Thoracic aorta (tissue), 2 donors: ENCODE measurements at places on chromosomes 1 and 21. TPM values are rescaled to one million over a fixed set of nuclear protein-coding genes. Genes with fewer than 3 reads are reported as not detected.

DNA sequence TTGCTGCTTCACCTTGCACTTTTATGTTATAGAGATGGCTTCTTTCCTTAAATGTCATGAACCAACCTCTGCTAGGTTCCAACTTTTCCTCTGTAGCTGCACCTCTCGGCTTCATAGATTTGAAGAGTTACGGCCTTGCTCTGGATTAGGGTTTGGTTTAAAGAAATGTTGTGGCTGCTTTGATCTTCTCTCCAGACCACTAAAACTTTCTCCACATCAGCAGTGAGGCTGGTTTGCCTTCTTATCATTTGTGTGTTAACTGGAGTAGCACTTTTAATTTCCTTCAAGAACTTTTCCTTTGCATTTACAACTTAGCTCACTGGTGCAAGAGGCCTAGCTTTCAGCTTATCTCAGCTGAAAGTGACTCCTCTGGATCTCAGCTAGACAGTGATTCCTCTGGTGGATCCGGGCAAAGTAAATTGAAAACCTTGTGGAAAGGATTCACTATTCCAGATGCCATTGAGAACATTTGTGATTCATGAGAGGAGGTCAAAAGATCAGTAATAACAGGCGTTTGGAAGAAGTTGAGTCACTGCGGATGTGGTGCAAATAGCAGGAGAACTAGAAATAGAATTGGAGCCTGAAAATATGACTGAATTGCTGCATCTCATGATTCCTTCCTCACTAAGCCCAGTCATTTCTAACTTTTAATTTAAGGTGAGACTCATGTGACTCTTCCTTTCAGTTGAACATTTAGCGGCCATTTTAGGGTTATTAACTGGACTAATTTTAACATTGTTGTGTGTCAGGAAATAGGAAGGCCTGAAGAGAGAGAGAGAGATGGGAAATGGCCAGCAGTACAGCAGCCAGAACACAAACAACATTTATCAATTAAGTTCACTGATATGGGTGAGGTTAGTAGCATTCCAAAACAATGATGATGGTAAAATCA lies 16.2 kb upstream of the RGS1 start:
- no peak for DNase-seq

The ODR4 gene
- 14.6 TPM for total RNA-seq

DNA sequence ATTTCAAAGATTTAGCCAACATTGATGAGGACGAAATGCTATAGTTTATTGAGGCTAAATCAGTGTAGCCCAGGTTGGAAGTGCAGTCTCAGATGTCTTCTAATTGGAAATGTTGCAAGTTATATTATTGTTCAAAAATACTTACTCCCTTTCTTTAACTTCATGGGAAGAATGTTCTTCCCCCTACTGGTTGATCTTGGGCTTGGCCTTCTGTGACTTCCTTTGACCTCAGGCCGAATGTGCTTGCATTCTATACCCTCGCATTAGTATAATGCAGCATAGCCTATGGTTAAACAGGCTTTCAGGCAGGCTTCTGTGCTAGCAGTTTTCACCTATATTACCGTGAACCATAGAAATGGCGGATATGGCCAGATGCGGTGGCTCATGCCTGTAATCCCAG lies 77.3 kb downstream of the RPE65 start:
- no peak for DNase-seq

- DNase-seq = no peak
These were observed 566.9 kb upstream of the ZP4 start for GRCh38 chr1:238457610-238458009.

- DNase-seq = no peak
These were observed 155.4 kb upstream of the DUSP10 start for GRCh38 chr1:221897321-221897721.

The FTCD gene
- total RNA-seq = 0.27 TPM

The FBXO2 gene
- total RNA-seq = 3.8 TPM

- no peak for DNase-seq
These were observed 256.7 kb upstream of the CAMK1G start for GRCh38 chr1:209326831-209327230.

The FMO1 gene
- not detected for total RNA-seq

- no peak for DNase-seq
These were observed 12.4 kb downstream of the ARPC5 start for GRCh38 chr1:183622884-183623785.

- DNase-seq = no peak
These were observed 655.0 kb upstream of the CAMK1G start for GRCh38 chr1:208928349-208929010.

The ADGRB2 gene
- 1.5 TPM for total RNA-seq

DNA sequence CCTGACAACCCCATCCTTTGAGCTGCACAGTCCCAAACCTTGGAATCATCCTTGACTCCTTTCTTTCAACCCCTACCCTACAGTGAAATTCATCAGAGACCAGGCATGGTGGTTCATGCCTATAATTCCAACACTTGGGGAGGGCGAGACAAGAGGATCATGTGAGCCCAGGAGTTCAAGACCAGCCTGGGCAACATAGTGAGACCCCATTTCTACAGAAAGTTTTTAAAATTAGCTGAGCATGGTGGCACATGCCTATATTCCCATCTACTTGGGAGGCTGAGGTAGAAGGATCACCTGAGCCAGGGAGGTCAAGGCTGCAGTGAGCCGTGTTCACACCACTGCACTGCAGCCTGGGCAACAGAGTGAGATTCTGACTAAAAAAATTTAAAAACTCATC lies 34.5 kb downstream of the RERE start:
- no peak for DNase-seq

The CRNN gene
- total RNA-seq = not detected

- no peak for DNase-seq
These were observed 24.8 kb downstream of the ATPAF1 start for GRCh38 chr1:46643368-46643775.

GRCh38 chr1:183101841-183102276 lies 78.6 kb downstream of the LAMC1 start:
- no peak for DNase-seq

DNA sequence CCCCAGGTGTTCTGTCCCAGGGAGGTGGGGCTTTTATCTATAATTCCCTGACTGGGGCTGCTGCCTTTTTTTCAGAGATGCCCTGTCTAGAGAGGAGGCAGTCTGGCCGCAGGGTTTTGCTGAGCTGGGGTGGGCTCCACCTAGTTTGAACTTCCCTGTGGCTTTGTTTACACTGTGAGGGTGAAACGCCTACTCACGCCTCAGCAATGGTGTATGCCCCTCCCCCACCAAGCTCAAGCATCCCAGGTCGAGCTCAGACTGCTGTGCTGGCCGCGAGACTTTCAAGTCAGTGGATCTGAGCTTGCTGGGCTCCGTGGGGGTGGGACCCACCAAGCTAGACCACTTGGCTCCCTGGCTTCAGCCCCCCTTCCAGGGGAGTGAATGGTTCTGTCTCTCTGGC lies 124.3 kb downstream of the CENPF start:
- no peak for DNase-seq

- DNase-seq = no peak
These were observed 204.4 kb downstream of the LMX1A start for GRCh38 chr1:165152109-165152508.

- DNase-seq = no peak
These were observed 59.8 kb downstream of the IL12RB2 start for GRCh38 chr1:67367370-67368045.

The FAM3B gene
- 11.8 TPM for total RNA-seq

The DCDC2B gene
- not detected for total RNA-seq

DNA sequence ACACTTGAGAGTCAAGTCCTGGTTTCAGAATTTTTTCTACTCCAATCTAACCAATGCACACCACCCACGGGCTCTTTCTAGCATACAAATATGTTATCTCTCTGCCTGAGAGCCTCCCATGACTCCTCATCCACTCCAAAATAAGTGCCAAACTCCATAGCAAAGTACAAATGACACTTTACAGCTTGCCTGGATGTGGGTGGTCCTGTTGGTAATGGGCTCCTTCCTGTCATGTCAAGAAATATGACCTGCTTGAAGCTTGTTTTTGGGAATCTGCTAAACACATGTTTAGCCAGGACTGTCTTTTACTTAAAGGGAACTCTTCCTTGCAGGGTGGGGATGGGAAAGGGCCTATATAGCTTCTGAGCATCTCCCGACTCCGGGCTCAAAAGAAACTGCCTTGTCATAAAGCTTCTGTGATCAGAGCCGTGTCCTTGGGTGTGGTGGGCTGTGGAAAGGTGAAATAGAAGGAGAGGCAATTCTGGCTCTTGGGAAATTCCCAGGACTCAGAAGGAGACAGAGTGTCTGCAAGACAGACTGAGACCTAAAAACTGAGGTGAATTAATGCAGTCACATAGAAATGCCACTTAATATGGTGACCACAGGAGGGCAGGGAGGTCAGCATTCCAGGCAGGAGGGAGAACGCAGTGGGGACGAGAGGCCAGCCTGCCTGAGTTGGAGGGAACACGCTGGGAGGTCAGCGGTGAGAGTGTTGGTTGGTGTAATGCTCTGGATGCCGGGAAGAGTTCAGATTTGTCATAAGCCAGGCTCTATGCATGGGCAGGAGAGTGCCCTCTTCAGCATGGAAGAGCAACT lies 6.1 kb upstream of the IGFN1 start:
- no peak for DNase-seq

- no peak for DNase-seq
These were observed 25.6 kb downstream of the ZBTB17 start for GRCh38 chr1:15950302-15950701.

DNA sequence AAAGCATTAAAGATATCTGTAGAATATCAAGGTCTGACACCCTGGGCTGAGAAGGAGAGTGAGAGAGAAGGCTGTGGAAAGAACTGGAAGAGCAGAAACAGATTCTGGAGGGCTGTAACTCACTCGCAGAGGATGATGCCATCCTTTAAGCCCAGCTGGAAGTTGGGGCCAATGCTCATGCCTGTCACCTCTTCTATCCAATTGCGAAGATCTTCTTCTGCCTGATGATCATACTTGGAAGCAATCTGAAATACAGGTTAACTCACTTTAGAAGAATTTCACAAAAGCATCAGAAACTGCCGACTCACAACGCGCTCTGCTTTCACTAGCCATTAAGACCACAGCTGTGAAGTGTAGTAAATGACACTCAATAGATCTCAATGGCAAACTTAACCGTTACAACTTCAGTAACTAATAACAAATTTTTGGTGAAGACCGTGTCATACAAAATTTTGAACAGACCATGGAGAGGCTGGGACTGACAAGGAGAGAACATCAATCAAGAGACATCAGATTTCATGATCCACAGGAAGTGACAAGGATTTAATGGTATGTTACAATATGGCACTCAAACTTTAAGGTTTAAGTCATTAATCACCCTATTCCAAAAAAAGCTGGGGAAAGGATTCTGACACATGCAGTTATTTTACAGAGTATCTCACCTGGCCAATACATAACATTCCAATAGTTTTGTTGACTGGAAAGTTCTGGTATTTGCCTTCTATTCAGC lies 23.5 kb downstream of the CNN3 start:
- no peak for DNase-seq
